ENCODE measurements at places on chromosomes 5 and 9. TPM values are rescaled to one million over a fixed set of nuclear protein-coding genes. Genes with fewer than 3 reads are reported as not detected.
A peak's percentile ranks its signal among the peaks of the same experiment; 100 is the strongest.

Gene PCDHB11
- total RNA-seq = 2.0 TPM

Gene IL4
- not detected for total RNA-seq

Gene TXNDC8
- total RNA-seq = not detected

Gene AQP7
- total RNA-seq = not detected

Gene PCDHA8
- total RNA-seq = 0.57 TPM

Gene C9orf153
- total RNA-seq = not detected

DNA sequence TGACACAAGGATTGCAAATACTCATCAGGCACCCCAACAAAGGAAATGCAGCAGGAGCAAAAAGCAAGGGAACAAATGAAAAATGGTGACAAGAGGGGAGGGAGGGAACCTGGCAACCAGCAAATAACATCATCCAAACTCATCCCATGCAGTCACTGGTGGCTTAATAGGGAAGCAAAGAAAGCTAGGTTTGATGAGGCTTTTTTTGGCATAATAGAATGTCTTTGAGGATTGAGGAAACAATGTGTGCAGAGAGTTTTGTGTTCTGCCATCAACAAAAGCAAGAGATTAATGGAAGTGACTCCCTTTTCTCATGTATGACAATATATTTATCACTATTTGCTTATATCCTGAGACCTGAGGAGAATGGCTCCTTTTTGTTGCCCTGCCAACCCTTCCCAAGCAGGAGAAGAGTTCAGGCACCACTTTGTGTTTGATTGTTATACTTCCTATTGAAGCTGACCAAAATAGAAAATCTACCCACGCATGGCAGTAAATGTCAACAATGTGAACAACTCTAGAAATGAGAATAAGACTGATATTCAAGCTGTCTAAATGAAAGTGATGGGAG is 375.7 kb downstream of the CAAP1 start:
- H3K4me3 ChIP-seq = no peak overlapping the region
- no peak for DNase-seq
- H3K36me3 ChIP-seq = no peaks in the 10 kb centered on the region
- H3K4me1 ChIP-seq = no peaks in the 10 kb centered on the region

DNA sequence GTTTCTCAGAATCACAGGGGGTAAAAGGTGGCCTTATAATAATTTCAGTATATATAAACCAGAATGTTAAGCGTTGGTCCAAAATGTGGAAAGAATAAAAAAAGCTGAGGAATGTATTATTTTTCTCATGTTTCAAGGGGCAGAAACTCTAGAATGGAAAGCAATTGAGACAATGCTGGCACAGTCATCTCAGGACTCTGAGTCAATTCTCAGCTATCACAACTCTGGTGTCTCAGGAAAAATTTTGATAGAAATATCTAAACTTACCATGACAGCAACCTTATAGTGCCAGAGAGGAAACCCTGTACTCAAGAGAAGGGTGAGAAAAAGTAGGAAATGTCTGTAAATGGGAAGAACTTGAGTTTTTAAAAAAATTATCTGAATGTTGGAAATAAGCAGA is 1189.4 kb upstream of the NUDT12 start:
- H3K4me1 ChIP-seq = peaks cover 2% of the 10 kb centered on the region
- no peak overlapping the region for H3K4me3 ChIP-seq
- DNase-seq = no peak
- no peaks in the 10 kb centered on the region for H3K27me3 ChIP-seq
- H3K36me3 ChIP-seq = peaks cover 5% of the 10 kb centered on the region
- no peak overlapping the region for H3K27ac ChIP-seq

DNA sequence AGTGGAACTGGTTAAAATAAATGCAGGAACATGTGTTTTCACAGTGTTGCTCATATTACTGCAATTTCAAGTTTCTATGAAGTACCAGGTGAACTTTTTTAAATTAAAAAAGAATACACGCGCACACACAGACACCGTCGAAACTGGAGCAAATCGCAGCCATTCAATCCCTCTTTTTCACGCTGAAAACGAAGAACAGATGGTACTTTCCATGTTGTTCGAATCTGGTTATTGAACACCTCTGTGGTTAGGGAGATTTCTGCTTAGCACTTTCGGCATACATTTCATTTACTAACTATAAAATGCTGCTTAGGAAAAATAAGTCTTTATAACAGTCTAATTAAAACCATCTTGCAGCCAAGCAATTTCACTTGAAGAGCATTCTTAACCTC is 6.8 kb downstream of the ZNF608 start:
- no peak overlapping the region for H3K27ac ChIP-seq
- no peaks in the 10 kb centered on the region for H3K27me3 ChIP-seq
- no peaks in the 10 kb centered on the region for H3K36me3 ChIP-seq
- peak overlapping the region; percentile 72 for H3K4me3 ChIP-seq

DNA sequence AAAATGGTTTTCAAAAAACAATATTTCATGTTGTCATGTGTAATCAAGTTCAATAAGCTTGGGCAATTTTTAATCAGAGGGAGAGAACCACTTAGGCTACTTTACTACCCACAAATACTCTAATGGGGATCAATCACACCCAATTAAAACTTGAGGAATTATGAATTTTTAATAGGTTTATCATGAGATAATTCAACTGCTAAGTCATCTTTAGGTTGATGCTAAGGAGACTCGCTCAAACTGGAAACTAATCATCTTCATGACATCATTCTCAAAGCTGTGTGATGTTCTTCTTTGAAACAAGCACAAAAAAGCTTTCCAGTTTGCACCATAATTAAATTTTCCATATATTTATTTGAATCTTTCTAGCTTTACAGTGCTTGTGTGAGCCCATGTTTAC is 867.5 kb downstream of the MAT2B start:
- DNase-seq = no peak
- H3K27me3 ChIP-seq = no peaks in the 10 kb centered on the region
- no peaks in the 10 kb centered on the region for H3K36me3 ChIP-seq
- H3K27ac ChIP-seq = no peak overlapping the region
- H3K4me3 ChIP-seq = no peak overlapping the region

DNA sequence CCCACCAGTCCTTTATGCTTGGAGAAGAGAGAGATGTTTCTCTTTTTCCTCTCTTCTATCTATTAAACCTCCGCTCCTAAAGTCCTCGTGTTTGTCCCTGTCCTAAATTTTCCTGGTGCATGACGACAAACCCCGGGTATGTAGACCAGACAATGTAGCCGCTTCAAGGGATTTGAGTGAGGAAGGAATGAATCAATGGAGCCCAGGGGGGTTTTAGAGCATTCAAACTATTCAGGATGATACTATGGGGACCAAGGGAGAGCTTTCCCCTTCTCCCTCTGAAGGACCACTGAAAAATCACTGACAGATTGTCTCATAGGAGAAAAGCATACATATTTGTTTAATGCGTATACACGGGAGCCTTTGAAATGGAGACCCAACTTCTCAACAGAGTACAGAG is 18.4 kb downstream of the CEL start:
- H3K4me1 ChIP-seq = no peaks in the 10 kb centered on the region
- H3K36me3 ChIP-seq = peaks cover 2% of the 10 kb centered on the region
- H3K27me3 ChIP-seq = no peaks in the 10 kb centered on the region
- H3K27ac ChIP-seq = no peak overlapping the region
- no peak for DNase-seq

GRCh38 chr9:113386571-113387393 is 10.0 kb upstream of the HDHD3 start:
- H3K4me1 ChIP-seq = no peaks in the 10 kb centered on the region
- H3K27me3 ChIP-seq = no peaks in the 10 kb centered on the region
- DNase-seq = no peak
- no peak overlapping the region for H3K4me3 ChIP-seq
- no peak overlapping the region for H3K27ac ChIP-seq

- H3K27ac ChIP-seq = no peak overlapping the region
- H3K36me3 ChIP-seq = peaks cover 5% of the 10 kb centered on the region
- no peaks in the 10 kb centered on the region for H3K27me3 ChIP-seq
- H3K4me3 ChIP-seq = no peak overlapping the region
- H3K4me1 ChIP-seq = no peaks in the 10 kb centered on the region
Measured at GRCh38 chr5:5705010-5705409, 282.5 kb downstream of the ICE1 start.

- no peaks in the 10 kb centered on the region for H3K4me1 ChIP-seq
- H3K27me3 ChIP-seq = no peaks in the 10 kb centered on the region
- no peak overlapping the region for H3K4me3 ChIP-seq
- no peak for DNase-seq
Measured at GRCh38 chr5:113167985-113168384, 191.4 kb downstream of the DCP2 start.

DNA sequence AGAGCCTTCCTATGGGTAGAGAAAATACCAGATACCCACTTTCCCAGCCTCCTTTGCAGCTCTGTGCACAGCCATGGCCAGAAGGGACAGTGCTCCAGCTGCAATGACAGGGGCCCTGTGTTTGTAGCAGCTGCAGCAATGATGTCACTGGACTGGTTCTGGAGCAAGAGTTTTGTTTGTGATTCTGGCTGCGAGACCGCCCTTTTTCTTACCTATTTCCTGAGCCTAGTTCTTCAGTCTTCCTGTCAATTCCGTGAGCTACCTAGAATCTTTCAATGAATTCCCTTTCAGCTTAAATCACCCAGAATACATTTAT is 10.0 kb upstream of the BOD1 start:
- no peaks in the 10 kb centered on the region for H3K27me3 ChIP-seq
- no peaks in the 10 kb centered on the region for H3K36me3 ChIP-seq
- DNase-seq = no peak
- H3K4me3 ChIP-seq = no peak overlapping the region
- H3K27ac ChIP-seq = no peak overlapping the region
- H3K4me1 ChIP-seq = peaks cover 8% of the 10 kb centered on the region

DNA sequence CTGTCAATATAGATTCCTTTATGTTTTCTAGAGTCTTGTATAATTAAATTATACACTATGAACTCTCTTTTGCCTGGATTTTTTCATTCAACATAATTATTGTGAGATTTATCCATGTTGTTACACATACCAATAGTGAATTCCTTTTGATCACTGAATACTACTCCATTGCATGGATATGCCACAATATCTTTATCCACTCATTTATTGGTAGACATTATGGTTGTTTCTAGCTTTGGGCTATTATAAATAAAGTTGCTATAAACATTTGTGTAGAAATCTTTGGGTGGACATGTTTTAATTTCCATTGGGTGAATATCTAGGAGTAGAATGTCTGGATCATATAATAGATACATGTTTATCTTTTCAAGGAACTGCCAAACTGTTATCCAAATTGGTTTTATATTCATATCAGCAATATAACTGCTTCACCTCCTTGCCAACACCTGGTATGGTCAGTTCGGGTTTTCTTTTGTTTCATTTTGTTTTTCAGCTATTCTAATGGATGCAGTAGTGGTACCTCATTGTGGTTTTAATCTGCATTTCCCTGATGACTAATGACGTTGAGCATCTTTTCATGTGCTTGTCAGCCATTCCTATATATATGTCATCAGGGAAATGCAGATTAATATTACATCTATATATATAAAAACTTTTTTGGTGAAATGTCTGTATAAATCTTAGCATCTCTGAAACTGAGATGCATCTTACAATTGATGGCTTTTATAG is 32.1 kb upstream of the TCF7 start:
- no peak overlapping the region for H3K4me3 ChIP-seq
- DNase-seq = no peak
- H3K27me3 ChIP-seq = no peaks in the 10 kb centered on the region
- 0 out of 2 replicates have a peak, but pooled peaks cover 3% of the 10 kb centered on the region for H3K4me1 ChIP-seq
- no peaks in the 10 kb centered on the region for H3K36me3 ChIP-seq
- H3K27ac ChIP-seq = no peak overlapping the region

- H3K27me3 ChIP-seq = no peaks in the 10 kb centered on the region
- no peaks in the 10 kb centered on the region for H3K4me1 ChIP-seq
Measured at GRCh38 chr5:120779674-120780073, 315.6 kb downstream of the PRR16 start.

DNA sequence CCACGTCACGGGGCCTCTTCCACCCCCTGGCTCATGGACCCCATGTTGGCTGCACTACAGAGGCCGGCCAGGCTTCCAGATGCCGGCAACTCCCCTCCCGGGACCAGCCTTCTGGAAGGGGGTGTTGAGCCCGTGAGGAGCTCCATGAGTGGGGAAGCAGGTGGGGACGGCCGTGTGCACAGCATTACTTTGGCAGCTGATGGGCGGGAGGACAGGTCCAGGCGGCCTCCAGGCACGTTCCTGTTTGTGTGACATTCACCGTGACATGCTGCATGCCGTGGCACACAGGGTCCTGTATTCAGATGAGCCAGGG is 29.1 kb upstream of the ABO start:
- DNase-seq = no peak
- peaks cover under 1% of the 10 kb centered on the region for H3K36me3 ChIP-seq
- H3K27me3 ChIP-seq = no peaks in the 10 kb centered on the region
- no peak overlapping the region for H3K27ac ChIP-seq
- H3K4me1 ChIP-seq = no peaks in the 10 kb centered on the region

DNA sequence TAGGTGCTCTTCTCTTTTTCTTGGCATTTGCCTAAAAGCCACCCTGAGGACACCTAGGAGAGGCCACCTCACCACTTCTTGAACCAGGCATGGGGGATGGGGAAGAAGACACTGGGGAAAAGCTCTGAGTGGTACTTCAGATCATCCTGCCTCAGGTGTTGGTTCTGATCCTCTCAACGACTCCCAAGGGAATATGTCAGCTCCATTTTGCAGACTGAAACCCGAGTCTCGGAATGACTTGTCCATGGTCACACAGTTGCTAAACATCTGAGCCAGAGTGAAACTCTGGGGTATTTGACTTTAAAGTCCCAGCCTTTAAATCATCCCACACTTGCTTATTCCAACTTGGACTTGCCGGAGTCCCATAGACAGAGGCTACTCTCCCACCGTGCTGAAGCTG is 120.6 kb upstream of the GABRP start:
- H3K36me3 ChIP-seq = no peaks in the 10 kb centered on the region
- H3K4me1 ChIP-seq = no peaks in the 10 kb centered on the region
- no peak overlapping the region for H3K4me3 ChIP-seq
- H3K27me3 ChIP-seq = no peaks in the 10 kb centered on the region

- no peak overlapping the region for H3K27ac ChIP-seq
- peaks cover 15% of the 10 kb centered on the region for H3K4me1 ChIP-seq
- DNase-seq = no peak
- no peak overlapping the region for H3K4me3 ChIP-seq
Measured at GRCh38 chr9:111094433-111094924, 56.2 kb upstream of the LPAR1 start.

DNA sequence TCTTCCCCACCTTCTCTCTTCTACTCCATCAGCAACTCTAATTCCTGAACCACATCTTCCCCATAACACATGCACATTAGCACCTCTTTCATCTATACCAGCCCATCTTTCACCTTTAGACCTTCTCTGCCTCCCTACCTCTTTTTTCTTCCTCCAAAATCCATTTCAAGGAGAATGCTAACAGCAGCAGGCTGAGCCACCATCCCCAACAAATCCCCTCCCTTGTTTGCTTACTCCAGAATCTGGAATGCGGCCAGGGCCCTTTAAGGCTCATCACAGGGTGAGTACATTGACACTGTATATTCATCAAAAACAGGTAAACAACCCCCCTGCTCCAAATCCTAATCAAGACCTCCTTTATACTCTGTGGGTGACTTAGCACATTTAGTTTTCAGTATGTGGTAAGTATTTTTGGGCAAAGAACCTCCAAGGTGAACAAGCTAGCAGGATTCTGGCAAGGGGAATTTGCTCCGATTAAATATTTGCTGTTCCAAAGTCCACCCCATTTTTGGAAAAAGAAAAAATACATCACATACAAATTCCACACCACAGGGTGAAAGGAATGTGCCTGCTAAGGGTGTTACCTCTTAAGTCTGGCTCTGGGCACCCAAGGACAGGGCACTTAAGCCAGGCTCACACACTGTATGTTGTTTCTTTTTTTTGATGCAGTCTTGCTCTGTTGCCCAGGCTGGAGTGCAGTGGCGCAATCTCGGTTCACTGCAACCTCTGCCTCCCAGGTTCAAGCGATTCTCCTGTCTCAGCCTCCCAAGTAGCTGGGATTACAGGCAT is 71.4 kb downstream of the SERINC5 start:
- peaks cover 3% of the 10 kb centered on the region for H3K36me3 ChIP-seq
- H3K27me3 ChIP-seq = no peaks in the 10 kb centered on the region
- peak overlapping the region; percentile 99 for H3K27ac ChIP-seq
- H3K4me3 ChIP-seq = peak overlapping the region; percentile 18
- H3K4me1 ChIP-seq = peaks cover 26% of the 10 kb centered on the region
